ENCODE measurements at places on chromosomes 6 and 20.

- no peak for DNase-seq
These were observed 277.3 kb downstream of the ZNF217 start for GRCh38 chr20:53316206-53316937.

DNA sequence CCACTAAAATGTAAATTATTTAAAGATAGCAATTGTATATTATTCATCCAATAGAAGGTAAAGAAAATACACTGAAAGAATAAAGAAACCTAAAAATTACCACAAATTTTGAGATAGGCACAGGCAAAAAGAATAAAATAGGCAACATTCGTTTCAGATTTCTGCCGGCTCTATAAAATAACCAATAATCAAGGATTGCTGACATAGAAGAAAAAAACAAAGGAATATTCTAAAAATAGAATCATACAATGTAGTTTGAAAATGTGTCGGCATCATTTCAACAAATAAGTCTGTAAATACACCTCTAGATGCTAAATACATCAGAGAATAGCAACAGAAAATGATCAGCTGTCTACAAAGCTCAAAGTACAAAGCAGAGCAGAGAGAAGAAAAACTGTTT lies 973.3 kb downstream of the EPHA7 start:
- DNase-seq = no peak

GRCh38 chr6:95142101-95142500 lies 435.2 kb upstream of the MANEA start:
- no peak for DNase-seq

DNA sequence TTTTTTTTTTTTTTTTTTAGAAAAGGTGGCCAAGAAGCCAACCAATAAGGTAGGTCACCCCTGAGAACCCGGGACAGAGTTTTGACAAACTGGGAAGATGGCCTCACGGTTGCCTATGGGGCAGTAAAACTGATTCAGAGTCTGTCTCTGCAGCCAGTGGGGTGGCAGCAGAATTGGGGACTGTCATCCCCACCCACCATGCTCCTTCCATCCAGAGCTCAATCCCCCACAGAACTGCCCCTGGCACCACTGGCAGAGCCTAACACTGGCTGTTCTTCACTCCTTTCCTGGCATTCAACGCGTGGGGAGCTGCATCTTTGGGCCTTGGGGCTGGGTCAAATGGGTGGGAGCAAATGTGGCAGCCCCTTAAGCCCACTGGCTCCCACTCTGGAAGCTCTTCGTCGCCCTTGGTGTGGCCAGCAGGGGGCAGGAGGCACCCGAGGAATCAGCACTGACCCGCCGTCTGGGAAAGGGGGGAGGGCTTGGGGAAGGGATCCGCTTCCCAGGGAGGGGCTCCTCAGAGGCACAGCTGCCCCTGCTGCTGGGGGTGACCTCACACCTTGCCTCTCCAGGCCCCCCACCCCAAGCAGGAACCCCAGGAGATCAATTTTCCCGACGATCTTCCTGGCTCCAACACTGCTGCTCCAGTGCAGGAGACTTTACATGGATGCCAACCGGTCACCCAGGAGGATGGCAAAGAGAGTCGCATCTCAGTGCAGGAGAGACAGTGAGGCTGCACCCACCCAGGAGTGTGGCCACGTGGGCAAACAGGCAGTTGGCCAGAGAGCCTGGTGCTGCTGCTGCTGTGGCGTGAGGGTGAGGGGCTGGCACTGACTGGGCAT lies 10.4 kb downstream of the CD40 start:
- DNase-seq = no peak

DNA sequence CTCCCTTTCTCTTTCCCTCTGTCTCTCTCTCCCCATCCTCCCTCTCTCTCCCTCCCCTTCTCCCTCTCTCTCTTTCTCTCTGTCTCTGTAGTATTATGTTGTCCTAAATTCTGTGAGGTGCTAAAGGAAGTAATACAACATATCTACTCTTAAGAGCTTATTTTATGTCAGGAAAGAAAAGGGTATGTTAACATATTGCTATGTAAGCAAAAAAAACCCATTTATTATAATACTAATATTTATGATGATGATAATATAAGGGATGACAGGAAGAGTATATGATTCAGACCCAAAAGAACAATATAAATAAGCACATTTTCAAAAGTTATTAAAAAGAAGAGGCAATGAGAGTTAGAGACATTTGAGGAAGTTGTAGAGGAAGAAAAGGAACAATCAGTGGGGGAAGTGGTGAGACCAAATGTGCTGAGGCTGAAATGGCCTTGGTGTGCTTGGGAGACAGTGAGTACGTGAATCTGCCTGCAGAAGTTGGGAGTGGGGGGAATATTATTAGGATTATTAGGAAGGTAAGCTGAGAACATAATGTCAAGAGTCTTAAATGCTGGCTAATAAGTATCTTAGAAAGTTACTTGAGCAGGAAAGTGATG lies 303.6 kb upstream of the FERMT1 start:
- DNase-seq = no peak

DNA sequence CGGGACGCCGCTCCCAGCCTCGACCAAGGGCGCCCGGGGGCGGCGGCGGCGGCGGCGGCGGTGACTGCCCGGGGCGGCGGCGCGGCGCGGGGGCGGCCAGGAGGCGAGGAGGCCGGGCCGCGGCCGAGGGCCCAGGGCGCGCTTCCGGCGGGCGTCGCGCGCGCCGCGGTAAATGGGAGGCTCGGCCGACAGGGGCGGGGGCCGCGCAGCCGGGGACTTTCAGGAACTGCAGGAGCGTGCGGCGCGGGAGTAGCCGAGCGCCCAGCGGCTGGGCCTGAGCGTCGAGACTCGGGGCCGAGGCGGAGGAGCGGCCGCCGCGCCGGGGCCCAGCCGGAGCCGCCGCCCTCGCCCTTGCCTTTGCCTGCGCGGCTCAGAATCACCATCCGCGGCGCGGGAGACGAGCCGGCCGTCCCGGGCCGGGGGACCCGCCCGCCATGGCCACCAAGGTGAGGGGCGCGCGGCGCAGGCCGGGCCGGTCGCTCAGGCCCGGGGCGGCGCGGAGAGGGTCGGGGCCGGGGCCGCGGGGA lies at the start of gene SNX9:
Gene SNX9 (plus strand): TSS at position 246 of the 527 bp plus-strand sequence. CDS start 189 bp downstream, at position 435.
- DNase-seq = no peak

GRCh38 chr20:10476319-10476724 lies 41.2 kb downstream of the SLX4IP start:
- no peak for DNase-seq

- DNase-seq = no peak
These were observed 80.2 kb downstream of the GMPR start for GRCh38 chr6:16318538-16318937.

DNA sequence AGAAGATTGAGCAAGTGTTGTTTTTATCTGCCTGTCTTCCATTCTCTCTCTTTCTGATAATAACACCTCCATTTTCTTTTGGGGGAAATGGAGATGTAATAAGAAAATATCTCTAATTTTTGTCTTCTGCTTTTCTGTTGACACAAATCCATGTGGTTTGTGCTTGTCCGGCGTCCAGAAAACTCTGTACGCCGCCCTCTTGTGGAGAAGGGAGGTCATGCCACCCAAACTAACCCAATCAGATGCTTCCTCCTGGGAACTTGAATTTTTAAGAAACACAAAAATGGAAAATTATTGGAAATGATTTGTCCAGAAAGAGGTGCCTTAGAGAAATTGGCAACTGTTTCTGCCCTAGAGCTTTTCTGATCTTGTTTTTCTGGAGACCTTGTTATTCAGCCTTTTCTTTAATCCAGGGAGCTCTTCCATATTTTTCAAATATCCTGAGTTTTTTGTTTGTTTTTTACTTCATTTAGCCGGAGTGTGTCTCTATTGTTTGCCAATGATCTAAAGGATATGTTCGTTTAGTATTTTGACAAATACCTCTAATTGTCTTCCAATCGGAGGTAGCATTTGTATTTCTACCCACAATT lies 17.8 kb upstream of the FNDC1 start:
- DNase-seq = no peak

DNA sequence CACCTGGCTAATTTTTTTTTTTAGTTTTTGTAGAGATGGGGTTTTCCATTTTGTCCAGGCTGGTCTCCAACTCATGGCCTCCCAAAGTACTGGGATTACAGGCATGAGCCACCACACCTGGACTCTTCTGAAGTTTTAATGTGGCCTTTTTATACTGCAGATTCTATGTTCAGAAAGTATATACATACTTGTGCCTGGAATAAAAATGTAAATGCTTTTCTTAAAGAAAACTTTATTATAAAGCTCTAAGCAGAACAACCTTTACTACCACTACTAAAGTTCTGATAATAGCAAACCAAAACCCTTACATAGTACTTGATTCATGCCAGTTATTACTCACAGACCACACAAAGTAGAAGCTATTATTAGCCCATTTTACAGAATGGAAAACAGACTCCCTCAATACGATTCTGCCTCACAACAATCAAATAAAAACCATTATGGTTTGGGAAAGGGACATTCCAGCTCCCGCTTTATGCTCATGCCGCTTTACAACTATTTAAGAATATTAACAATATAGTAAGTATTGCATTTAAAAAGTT lies 5.3 kb downstream of the PHIP start:
- DNase-seq = no peak

- DNase-seq = no peak
These were observed 935.1 kb downstream of the KIF16B start for GRCh38 chr20:15637950-15638754.

DNA sequence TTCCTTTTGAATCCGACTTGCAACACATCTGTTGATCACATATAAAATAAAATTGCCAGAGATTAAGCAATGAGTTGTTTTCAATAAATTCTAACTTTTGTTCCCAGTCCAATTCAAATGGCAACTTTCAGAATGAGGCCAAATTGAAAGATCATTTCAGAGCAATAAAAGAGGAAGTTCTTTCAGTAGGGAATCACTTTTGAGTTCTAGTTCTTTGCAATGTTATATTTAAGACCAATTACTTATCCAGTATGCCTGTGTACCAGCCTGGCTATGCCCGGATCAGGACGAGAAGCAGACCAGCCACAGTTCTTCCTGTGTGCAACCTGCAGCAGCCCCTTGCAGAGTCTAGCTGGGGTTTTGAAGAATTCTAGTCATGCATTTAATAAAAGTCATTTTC lies 232.5 kb downstream of the BTBD9 start:
- no peak for DNase-seq

GRCh38 chr20:33076662-33077372 lies 2.6 kb upstream of the BPIFB4 start:
- DNase-seq = no peak

DNA sequence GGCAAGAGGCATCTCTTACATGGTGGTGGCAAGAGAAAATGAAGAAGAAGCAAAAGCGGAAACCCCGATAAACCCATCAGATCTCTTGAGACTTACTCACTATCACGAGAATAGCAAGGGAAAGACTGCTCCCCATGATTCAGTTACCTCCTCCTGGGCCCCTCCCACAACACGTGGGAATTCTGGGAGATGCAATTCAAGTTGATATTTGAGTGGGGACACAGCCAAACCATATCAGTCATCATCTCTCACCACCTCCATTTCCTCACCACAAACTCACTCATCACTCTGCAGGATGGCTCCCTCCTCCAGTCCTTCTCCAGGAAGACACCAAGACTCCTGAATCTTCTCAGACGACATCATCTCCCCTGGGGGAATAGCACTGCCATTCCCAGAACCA lies 25.8 kb upstream of the SLC16A10 start:
- DNase-seq = no peak

- DNase-seq = no peak
These were observed 4.7 kb upstream of the ENPP5 start for GRCh38 chr6:46175446-46175845.

DNA sequence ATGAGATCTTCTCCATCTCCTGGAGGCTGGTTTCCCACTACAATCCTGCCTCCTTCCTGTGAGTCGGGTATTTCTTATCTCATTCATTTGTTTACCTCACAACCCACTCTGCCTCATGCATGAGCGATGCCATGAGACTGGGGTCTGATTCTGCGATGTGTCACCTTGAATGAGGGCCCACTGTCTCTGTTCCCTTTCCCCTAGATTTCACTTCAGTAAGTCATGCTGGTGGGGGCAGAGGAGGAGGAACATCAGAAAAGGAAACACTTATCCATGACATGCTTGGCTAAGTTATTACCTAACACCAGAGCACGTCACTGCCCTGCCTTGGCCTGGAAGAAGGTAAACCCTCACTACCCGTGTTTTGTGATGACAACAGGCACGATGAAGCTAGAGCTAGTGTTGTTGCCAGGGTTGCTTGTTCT lies 337.4 kb upstream of the PRDM1 start:
- DNase-seq = no peak

DNA sequence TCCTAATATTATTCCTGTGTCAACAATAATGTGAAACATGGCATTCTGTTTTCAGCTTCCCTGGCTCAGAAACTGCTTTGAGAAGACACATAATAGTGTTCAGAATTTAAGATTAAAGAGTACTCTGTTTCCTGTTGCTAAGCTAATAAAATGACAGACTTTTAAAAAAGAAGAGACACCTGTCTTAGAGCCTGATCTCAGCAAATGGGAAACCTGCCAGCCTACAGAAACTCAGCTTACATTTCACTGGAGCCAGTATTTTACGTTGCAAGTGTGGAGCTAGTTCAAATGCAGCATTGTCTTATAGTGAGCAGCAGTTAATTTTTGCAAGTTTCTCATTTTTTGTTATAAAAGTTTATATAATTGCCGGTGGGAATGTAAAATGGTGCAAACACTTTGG lies 28.8 kb downstream of the KIZ start:
- DNase-seq = no peak

DNA sequence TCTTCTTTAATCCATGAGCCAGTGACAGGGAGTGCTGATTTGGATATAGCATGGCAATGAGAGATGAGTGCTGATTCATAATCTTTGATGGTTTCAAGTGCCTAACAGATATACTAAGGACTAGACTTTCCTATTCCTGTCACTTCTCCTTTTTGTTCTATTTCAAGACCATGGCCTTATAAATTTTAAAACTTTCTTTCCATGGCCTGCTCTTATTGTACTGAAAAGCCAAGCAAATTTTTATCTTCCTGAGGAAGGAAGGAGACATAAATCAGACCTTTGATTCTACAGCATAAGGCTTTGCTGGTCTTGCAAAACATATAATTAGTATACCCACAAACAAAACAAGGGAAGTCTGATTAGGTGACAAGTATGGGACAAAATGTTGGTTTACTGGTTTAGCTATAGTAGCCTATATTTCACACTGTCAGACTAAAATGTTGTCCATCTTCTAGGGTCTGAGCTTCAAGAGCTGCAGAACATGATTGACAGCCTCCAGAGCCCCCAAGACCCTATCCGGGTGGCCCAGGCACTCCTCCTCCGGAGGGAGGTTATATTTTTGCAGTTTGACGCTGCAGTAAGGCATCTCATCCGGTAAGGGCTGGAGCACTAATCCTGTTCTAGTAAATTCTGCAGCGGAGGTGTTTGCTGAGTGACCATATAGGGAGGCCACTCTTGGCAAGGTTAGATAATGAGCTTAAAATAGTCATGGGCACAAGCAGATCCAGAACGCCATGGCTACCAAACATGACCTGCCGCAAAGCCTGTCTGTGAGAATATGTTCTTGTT lies 82.3 kb downstream of the CD164 start:
- DNase-seq = no peak

- DNase-seq = no peak
These were observed 80.7 kb downstream of the FOXF2 start for GRCh38 chr6:1470040-1470439.

GRCh38 chr20:36956016-36956415 lies 4.5 kb upstream of the SAMHD1 start:
- DNase-seq = no peak

GRCh38 chr20:4972506-4973251 lies 28.6 kb downstream of the SLC23A2 start:
- DNase-seq = no peak
